ENCODE measurements at places on chromosomes 1 and 21. TPM values are rescaled to one million over a fixed set of nuclear protein-coding genes. Genes with fewer than 3 reads are reported as not detected.

- no peak for DNase-seq
Measured at GRCh38 chr1:27575840-27576331, 28.1 kb downstream of the AHDC1 start.

- DNase-seq: no peak
Measured at GRCh38 chr1:115261496-115261895, 76.6 kb downstream of the NGF start.

DNA sequence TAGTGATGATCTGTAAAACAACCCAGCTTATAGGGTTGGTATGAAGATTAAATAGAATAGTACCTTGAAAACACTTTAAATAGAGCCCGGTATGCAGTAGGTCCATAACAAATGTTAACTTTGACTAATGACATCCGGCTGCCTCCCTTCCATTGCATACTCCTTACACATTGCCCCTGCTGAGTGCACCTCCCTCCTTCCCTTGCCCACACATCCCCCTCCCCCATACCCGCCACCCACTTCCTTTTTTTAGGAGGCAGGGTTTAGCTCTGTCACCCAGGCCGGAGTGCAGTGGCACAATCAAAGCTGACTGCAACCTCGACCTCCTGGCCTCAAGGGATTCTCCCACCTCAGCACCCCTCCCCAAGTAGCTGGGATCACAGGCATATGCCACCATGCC, 24.4 kb upstream of the ZC3H12A start:
- no peak for DNase-seq

PDZK1IP1 gene
- 29.2 TPM for polyA plus RNA-seq

IL20 gene
- polyA plus RNA-seq: 4.7 TPM

- no peak for DNase-seq
Measured at GRCh38 chr21:45465611-45466329, 60.8 kb downstream of the COL18A1 start.

MYBPHL gene
- polyA plus RNA-seq: 0.85 TPM

USP33 gene
- 28.7 TPM for polyA plus RNA-seq

- DNase-seq: no peak
Measured at GRCh38 chr1:1091344-1092148, 17.4 kb upstream of the RNF223 start.

AIM2 gene
- polyA plus RNA-seq: 0.17 TPM

- no peak for DNase-seq
Measured at GRCh38 chr1:200150721-200151120, 123.2 kb downstream of the NR5A2 start.

- DNase-seq: no peak
Measured at GRCh38 chr1:32042330-32042729, 28.7 kb downstream of the KHDRBS1 start.

- no peak for DNase-seq
Measured at GRCh38 chr1:44641126-44642102, 32.9 kb downstream of the TMEM53 start.

DNA sequence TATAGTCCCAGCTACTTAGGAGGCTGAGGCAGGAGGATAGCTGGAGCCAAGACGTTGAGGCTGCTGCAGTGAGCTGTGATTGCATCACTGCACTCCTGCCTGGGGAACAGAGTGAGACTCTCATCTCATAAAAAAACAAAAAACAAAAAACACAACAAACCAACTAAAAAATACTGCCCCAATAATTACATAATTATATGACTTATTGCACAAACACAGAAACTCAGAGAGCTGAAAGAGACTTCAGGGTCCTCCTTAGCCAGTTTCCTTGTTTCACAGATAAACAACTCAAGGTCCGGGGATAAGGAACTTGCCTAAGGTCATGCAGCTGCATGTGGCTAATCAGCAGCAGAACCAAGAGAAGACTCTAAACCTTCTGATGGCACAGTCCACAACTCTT, 11.9 kb downstream of the EXTL2 start:
- no peak for DNase-seq

GRCh38 chr1:198534548-198535418, 5.7 kb downstream of the ATP6V1G3 start:
- no peak for DNase-seq

GRCh38 chr1:230818367-230818766, 50.0 kb downstream of the C1orf198 start:
- no peak for DNase-seq

DNA sequence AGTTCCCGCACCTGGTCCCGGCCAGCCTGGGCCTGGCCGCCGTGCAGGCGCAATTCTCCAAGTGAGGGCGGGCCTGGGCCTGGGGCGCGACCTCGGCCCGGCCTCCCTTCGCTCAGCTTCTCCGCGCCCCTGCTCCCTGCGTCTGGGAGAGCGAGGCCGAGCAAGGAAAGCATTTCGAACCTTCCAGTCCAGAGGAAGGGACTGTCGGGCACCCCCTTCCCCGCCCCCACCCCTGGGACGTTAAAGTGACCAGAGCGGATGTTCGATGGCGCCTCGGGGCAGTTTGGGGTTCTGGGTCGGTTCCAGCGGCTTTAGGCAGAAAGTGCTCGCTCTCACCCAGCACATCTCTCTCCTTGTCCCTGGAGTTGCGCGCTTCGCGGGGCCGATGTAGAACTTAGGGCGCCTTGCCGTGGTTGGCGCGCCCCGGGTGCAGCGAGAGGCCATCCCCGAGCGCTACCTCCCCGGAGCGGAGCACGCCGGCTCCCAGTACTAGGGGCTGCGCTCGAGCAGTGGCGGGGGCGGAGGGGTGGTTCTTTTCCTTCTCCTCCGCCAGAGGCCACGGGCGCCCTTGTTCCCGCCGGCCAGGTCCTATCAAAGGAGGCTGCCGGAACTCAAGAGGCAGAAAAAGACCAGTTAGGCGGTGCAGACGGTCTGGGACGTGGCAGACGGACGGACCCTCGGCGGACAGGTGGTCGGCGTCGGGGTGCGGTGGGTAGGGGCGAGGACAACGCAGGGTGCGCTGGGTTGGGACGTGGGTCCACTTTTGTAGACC, 1.2 kb downstream of the OLIG1 start:
- no peak for DNase-seq

DNA sequence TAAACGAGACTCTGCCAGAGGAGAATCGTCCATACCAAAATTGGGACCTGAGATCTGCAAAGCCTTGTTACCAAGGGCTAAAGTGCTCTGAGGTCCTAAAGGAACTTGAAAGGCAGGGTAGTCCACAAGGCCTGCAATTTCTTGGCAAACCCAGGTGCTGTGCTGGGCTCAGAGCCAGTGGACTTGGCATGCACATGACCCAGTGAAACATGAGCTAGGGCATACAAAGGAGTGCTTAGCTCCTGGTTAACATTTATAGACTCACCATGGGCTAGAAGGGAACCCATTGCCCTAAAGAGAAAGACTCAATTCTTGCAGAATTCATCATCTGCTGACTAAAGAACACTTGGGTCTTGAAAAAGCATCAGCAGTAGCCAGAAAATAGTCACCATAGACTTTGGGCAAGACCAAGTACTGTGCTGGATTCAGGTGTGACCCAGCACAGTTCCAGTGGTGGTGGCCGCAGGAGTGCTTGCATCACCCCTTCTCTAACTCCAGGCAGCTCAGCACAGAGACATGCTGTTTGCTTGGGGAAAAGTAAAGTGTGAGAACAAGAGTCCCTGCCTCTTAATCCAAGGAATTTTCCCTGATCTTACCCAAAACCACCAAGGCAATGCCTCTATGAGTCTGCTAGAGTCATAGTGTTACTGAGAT, 1069.4 kb upstream of the ADGRL2 start:
- no peak for DNase-seq

RASAL2 gene
- 27.2 TPM for polyA plus RNA-seq

DNA sequence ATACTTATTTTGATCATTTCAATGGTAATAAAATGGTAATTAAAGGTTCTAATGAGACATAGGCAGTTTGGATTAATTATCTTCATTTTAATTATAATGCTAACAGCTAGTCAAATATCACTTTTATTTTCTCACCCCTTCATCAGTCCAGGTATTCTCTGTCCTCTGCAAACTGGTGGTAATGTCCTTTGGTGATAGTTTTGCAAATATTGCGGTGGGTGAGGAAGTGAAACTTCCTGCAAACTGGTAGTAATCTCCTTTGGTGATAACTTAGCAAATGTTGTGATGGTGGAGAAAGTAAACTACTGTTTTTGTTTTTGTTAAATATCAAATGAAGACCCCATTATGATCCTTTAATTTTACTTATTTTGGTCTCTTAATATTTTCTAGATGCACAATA, 209.0 kb downstream of the AMY1C start:
- DNase-seq: no peak

DNA sequence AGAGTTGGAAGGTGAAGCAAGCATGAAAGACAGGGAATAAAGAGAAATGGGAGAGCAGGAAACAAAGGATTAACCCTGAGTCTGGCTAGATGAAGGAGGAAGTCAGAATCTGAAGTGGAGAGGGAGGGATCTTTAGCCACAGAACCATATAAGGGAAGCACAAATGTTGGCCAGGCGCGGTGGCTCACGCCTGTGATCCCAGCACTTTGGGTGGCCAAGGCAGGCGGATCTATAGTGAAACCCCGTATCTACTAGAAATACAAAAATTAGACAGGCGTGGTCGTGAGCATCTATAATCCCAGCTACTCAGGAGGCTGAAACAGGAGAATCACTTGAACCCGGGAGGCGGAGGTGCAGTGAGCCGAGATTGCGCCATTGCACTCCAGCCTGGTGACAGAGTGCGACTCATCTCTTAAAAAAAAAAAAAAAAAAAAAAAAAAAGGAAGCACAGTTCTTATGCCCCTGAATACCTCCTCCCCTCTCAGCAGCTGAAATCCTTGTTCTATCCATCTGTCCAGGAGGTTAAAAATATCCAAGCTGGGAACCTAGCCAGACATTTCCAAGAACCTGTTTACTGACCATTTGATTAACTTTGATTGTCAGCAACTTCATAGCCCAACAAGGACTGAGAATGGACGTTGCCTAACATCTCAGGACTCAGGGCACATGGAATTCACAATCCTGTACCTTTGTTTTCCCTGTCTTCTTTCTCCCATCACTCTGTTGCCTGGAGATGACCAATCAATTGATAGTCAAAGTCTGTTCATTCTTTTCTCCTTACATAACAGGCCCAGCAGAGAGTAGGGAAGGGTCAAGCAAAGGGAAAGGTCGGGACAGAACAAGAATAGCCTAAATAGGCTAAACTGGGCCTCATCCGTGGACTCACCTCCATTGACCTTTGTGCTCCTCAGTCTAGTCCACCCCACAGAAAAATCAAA, 10.6 kb downstream of the TXNIP start:
- DNase-seq: no peak

GRCh38 chr1:63366908-63367214, 566 bp upstream of the ALG6 start:
- DNase-seq: no peak

DNA sequence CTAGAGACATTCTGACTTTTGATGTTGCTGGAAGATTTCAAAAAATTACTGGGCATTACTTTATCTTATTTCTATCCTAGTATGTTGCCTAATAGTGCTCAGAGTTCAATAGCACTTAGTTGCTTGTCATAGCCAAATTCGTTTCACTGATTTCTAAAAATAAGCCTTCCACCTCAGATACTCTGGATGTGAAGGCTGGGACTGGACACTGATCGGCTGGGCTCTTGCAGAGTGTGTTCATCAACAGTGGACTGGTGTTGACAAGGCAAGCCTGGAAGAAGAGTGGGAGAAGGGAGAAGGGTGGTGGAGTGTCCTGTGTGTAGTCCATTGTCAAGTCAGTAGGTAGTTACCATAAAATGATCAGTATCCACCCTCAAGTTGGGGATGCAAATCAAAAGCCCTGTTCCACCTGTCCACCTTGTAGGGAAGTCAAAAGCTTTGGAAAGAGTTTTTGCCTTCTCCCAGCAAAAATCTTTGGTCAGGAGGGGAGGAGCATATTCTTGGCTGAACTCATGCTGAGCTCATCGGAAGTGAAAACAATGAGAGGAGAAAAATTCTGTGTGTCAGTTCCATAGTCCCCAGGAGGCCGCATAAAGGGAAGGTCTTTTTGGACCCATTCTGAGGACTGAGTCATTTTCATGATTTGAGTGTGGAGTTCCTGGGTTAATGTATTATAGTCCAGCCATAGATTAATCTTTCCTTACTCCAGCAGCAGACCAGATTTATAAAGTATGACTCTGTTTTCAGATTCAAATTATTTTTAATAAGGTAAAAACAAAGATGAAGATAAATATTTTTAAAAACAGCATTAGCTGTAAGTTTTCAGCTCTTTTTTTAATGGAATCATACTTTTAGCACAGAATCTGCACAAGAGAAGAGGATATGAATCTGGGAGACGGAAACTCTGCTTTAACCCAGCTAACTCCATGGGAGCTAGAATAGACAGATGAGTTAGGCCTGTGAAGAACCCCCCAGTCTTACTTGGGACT, 99.5 kb upstream of the BMP8A start:
- DNase-seq: no peak

DNA sequence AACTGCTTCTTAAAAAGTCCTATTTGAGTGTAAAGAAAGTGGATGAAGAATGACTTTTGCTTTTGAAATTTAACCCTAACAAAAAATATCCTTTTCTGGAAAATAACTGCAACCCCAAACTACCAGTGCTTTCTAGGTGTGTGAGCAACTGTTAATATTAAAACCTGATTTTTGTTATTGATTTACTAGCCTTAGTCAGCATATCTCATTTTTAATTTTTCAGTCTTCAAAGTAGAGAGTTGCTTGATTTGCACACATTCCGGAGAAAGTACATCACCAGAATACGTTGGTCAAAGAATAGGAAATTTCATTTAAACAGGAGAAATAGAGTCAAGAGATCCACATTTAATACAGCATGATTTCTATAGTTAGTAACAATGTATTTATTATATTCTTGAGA, 141.8 kb upstream of the ADAMTS5 start:
- DNase-seq: no peak

Data from keratinocyte (primary cell).